ENCODE measurements at places on chromosomes 2 and 18.

DNA sequence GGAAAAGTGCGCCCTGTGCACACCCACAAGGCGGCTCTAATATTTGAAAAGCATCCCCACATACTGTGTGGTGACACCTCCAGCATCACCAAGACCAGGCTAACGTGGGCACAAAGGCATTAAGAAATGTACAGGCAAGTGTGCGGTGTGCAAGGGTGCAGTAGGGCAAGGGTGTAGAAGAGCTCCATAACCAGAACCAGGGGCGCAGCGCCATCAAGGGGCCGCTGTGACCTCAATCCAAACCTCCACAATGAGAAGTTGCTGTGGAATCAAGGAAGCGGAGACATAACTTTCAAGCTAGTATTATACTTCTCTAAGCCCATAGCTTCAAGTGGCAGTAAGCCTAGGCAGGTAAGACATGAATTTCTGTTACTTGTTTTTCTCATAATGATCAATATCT, 13.0 kb downstream of the L3MBTL4 start:
- no peak for DNase-seq

- no peak for DNase-seq
Observed at GRCh38 chr2:127305990-127306585, 12.1 kb upstream of the ERCC3 start.

GRCh38 chr2:240469239-240469636, 33.8 kb downstream of the GPC1 start:
- DNase-seq = no peak

GRCh38 chr2:104932243-104932642, 78.3 kb downstream of the POU3F3 start:
- no peak for DNase-seq

Measured in activated naive CD4-positive, alpha-beta T cell (primary cell).